ENCODE measurements at places on chromosomes 12 and 14.

DNA sequence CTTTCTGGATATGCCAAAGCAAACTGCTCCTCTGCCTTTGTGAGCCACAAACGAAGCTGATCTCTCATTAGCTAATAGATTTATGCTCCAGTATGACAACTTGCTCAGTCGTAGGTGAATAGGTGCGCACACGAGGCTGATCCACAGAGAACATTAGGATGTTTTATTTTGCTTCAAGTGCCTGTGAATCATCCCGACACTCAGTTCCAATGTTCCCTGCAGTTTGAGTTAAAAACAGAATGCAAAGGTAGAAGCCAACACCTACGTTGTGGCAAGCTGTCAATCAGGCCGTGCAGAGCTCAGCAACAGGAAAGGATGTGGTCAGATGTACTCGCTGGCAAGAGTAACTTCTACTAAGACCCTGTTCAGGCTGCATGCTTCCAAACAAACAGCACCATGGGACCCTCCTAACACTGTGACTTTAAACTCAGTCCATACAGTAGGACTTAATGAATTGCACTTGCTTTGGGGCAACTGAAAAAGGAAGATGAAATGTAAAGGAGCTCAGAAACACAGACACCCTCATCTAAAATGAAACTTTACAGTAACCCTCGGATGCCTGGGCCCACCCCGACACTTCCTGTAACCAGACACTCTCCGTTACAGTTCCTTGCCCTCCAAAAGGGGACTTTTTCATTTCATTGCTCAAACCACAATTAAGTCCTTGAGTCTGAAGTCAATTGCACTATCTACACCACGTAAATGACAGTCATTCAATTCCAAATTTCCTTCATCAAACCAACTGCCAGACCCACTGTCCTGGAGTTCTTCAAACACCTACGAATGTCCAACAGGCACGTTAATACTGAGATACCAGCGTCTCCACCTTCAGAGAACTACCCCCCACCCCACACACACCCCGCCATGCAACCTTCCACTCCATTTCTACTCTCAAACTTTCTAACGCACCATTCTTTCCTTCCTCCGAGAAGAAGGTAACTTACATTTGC, 1.6 kb downstream of the CCDC88C start:
- DNase-seq: no peak

DNA sequence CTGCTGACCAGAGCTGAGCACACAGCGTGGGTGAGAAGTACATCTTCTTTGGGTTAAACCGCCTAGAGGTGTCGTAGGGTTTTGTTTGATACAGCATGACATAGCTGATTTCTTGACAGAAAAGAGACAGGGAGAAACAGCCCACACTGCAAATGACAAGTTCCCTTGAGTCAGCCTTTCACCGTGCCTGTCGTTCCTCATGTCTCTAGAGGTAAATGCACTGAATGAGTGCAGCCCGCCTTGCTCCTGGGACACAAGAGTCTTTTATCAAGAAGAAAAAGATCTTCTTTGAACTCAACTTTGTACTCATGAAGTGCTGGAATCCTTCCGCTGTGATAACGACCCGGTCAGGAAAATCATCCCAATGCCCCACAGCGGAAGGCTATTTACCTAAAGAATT, 77.6 kb downstream of the TMEM132D start:
- no peak for DNase-seq

DNA sequence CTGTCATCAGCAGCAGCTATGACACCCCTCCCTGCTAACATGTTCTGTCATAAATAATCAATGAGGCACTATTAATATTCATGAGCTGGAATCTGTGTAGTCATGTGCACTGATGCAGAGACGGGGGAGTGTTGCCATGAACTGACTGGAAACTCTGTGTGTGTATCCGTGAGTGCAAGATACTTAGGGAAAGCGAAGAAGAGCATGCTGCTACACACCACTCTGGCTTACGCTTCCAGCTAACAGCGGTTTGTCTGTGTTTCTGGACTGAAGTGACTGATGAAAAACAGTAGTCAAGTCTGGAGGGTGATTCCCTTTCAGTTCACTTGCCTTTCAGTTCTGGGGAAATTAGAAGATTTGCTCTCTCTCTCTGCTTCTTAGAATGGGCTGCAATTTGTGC, 249.4 kb downstream of the PDZRN4 start:
- no peak for DNase-seq

DNA sequence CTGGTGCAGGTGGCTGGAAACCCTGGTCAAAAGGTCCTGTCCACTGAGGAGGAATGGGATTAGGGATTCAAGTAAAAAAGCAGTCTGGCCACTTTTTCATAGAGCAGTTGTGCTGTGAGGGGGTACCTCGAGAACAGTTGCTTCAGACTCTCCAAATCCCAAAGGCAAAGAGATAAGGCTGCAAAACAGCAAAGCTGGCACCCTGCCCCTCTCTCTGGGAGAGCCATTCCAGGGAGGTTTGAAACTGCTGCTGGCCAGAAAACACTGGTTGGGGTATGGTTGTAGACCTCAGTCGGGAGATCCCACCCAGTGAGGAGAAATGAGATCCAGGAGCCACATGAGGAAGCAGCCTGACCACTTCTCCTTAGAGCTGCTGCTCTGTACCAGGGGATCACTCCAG, 137.3 kb downstream of the CEP83 start:
- no peak for DNase-seq

DNA sequence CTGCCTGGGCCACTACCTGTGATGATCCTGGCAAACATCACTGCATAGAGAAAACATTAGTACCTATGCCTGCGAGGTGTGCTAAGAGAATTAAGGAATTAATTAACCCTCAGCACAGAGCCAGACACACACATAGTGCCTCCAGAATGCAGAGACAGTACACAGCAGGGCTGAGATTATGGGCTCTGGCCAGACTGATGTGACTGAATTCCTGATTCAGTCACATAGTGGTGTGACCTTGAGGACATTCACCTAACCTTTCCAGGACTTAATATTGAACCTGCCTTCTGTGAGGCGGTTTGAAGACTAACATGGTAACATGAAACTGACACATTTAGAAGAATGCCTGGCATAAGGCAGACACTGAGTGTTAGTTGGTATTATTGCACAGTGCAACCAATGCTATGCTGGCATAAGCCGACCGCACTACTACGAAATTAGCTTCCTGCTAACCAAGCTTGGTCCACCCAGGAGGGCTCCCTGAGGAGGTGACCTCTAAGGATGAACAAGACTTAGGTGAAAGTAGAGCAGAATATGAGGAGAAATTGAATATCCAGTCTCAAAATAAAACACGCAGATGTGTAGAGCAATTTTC, 32.0 kb upstream of the SELPLG start:
- DNase-seq: no peak

DNA sequence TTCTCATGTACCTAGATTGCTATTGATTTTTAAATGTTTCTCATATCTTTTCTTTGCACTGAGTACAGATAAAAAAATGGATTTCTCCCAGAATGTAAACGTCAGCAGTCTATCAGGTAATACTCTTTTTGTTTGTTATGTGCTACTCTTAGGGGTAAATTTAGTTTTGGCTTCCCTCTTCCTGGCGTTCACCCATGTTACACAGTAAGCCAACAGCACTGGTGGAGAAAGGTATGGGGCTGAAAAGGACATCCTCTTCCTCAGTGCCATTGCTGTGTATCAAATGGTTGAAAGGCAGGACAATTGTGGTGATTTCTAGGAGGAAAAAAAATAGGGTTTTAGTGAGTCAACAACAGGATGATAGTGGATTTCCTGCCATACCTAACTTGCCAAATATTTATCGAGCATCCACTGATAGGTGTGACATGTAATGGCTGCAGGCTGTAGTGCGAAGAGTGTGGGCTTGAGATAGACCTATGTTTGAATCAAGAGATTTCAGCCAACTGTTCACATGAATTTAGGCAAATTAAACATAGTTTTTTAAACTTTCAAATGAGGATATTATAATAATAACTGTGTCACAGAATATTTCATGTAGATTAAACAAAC, 7.5 kb downstream of the KLRF2 start:
- no peak for DNase-seq

- DNase-seq: no peak
Observed at GRCh38 chr12:17975763-17976162, 114.2 kb downstream of the RERGL start.

DNA sequence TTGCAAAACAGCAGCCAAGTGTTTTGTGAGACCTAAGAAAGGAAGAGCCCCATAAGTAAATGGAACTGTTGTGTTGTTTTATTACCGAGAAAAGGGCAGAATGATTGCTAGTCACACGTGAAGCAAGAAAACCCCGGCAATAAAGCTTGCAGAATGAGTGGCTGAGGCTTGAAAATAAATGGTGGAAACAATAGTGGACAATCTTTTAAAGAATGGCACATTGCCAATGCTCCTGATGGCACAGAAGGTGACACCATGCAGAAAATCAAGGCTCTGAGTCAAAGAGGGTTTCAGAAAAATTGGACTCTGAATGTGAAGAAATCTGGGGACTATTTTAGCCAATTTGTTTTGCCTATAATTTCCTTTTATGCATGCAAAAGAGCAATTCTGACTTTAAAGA, 4.0 kb upstream of the AQP2 start:
- no peak for DNase-seq

DNA sequence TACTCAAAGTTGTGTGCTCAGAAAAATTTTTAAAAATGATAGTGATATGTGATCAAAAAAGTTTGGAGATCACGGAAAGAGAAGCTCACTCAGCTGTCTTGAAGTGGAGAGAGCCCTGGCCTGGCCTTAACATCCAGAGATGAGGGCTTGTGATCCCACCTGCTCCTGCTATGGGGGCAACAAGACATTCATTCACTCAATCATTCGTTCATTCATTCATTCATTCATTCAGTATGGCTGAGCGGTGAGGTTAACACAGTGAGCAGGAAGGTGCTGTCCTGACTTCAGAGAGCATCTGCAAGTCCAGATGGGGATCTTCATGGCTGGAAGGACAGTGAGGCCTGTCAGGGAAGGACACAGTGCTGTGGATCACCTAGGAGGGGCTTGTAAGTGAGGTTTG, 112.3 kb downstream of the SLC25A47 start:
- DNase-seq: no peak
